Sigmoid colon (tissue), 7 donors: ENCODE measurements at places on chromosomes 16 and 17. TPM values are rescaled to one million over a fixed set of nuclear protein-coding genes. Genes with fewer than 3 reads are reported as not detected.

DNA sequence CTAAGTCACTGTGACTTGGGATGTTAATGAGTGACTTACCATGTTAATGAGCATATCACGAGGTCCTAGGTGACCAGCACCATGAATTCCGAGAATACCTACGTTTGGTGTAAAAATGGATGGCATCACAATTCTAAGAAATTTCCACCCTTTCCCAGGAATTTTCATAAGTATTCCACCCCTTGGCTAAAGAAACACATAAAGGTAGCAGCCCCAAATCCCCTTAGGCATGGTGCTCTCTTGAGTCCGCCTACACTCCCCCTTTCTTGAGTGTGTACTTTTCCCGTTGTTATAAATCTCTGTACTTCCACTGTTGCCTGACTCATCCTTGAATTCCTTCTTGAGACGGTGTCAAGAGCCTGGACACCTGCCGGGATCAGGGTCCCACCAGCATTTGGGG is 504.0 kb upstream of the RBFOX1 start:
- no peak overlapping the region for H3K4me3 ChIP-seq
- H3K27ac ChIP-seq, result no peak overlapping the region
- no peaks in the 10 kb centered on the region for H3K27me3 ChIP-seq
- H3K36me3 ChIP-seq, result no peaks in the 10 kb centered on the region
- H3K4me1 ChIP-seq, result no peaks in the 10 kb centered on the region
- DNase-seq, result no peak

- H3K27me3 ChIP-seq, result peaks cover 30% of the 10 kb centered on the region
- no peak for DNase-seq
- no peak overlapping the region for H3K27ac ChIP-seq
- no peaks in the 10 kb centered on the region for H3K36me3 ChIP-seq
- H3K4me3 ChIP-seq, result peak overlapping the region; percentile 7
Observed at GRCh38 chr17:2749784-2750181, 331 bp upstream of the CCDC92B start.

DNA sequence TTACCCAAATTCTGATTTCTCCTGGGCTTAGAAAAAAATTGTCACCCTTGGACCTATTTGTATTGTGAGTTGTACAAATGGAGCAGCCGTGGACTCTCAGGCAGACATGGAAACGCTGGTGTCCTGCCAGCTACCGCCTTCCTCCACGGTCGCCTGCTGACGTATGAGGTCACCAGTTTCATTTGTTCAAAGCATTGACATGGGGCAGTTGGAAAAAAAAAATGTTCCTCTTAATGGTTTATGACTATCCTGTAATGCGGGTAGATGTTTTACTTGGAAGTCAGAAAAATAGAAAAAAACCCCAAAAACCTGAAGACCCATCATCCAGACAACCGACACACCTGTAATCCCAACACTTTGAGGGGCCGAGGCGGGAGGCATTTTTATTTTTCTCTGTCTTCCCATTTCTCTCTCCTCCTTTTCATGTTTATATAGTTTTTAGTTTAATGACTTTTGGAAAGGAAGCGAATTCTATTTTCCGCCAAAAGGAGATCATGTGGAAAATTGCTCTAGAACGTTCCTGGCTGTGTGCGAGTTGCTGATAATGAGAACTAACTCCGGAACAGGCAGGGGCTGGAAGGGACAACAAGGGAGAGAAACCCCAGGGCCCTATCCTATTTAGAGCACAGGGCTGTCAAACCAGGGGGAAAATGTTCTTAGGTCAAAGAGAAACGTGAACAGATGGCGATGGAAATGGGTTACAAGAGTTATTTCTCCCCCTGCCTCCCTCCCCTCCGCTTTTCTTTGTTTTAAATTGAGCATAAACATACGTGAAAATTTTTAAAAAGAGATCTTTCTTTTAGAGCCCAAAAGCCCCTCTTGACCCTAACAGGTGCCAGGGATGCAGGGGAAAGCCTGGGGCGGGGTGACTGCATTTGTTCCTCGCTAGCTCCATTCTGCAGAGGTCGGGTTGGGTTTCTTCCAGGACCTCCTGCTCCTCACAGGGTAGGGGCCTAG is 13.7 kb downstream of the DNAH17 start:
- no peaks in the 10 kb centered on the region for H3K36me3 ChIP-seq
- DNase-seq, result peak; percentile 76
- H3K4me3 ChIP-seq, result no peak overlapping the region
- H3K27me3 ChIP-seq, result peaks cover 18% of the 10 kb centered on the region

GRCh38 chr17:28777178-28777577 is 33.4 kb downstream of the TRAF4 start:
- no peak for DNase-seq
- peaks cover 14% of the 10 kb centered on the region for H3K4me1 ChIP-seq
- H3K36me3 ChIP-seq, result peaks cover 8% of the 10 kb centered on the region
- no peak overlapping the region for H3K27ac ChIP-seq
- no peaks in the 10 kb centered on the region for H3K27me3 ChIP-seq

DNA sequence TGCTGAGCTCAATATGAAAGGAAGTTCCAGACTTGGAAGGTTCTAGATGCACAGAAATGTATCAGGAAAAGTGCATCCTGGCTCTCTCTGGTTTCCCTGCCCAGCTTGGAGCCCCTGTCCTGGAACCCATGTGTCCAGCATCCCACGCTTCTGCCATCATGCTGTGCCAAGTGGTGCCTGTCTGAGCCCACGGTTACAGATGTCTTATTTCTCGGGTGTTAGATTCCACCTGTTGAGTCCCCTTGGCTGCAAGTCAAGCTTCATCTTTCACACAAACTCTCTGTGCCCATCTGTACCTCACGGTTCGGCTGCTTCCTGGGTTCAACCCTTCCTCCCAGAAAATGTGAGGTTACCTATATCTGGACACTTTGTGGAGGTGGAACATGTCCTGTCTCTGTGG is 22.5 kb downstream of the OR1D5 start:
- no peaks in the 10 kb centered on the region for H3K27me3 ChIP-seq
- H3K4me1 ChIP-seq, result no peaks in the 10 kb centered on the region
- H3K27ac ChIP-seq, result no peak overlapping the region
- no peak for DNase-seq
- H3K36me3 ChIP-seq, result no peaks in the 10 kb centered on the region

DNA sequence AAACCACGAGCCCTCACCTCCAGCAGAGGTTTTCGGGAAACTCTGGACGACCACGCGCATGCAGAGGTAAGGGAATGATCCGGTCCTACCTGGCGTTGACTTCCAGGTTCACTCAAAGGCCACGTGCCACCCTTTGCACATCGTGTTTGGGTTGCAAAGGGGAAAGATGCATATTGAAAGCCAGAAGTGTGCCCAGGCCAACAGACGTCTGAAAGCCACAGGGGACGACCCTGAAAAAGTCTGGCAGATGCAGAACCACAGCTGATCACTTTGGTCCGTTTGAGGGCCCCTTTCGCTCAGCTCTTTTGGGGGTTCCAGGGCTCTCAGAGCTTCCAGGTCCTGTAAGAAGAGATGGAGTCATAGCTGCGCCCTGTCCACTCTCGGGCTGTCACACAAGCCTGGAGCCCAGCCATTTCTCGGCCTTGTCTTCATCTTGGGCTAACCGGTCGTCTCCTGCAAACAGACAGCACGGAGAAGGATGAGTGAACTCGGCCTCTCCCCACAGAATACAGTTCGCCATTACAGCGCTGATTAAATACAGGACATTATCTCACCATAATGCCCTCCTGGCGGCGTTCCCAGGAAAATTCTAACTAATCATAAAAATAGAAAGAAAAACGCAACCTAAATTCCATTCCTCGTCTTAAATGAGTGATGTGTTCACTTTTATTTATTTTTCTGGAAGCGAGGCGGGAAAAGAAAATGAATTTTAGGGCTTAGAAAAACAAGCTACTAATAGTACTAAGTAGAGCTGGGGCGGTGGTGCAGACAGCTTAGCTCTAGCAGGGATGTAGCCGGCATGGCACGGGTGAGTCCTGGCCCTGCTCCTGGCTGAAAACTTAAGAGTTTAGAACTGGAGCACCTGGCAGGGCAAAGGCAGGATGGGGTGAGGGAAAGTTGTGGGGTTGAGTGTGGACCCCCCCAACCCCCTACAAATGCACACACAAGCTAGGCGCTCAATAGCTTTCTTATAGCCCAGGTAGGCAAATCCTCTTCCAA is 45.5 kb upstream of the ZFHX3 start:
- DNase-seq, result no peak
- no peak overlapping the region for H3K4me3 ChIP-seq
- no peaks in the 10 kb centered on the region for H3K27me3 ChIP-seq
- no peaks in the 10 kb centered on the region for H3K4me1 ChIP-seq
- H3K36me3 ChIP-seq, result no peaks in the 10 kb centered on the region
- peak overlapping the region; percentile 26 for H3K27ac ChIP-seq

DNA sequence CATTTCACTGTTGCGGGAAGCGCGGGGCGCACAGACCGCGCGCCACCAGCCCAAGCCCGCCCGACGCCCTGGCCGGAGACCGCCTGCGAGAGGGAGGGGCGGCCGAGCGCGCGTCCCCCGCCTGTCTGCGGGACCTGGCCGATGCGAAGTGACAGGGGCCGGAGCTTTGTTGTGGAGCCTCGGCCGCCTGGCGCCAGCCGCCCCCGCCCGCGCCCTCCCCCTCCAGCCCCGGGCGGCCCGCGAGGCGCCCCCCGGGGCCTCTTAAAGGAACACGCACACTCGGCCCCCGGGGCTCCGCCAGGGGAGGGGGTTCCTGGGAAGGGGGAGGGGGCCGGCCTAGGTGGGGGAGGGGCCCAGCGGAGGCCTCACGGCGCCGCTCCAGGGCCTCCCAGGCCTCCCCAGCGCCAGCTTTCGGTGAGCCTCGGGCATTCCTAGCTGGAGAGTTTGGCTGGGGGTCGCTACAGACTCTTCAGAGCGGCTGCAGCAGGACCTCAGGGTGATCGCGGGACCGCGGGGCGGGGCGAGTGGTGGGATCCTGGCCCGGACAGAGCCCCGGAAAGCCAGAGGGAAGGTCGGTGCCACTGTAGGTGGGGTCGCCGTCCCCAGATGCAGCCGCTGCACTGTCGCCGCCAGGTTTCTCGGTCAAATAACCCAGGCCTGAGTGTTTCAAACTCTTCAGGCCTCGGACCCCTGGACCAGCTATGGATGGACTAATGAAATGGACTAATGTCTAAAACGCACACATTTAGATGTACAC is 2.4 kb upstream of the TBX2 start:
- peaks cover 51% of the 10 kb centered on the region for H3K4me1 ChIP-seq
- no peak for DNase-seq
- H3K27ac ChIP-seq, result peak overlapping the region; percentile 92
- no peaks in the 10 kb centered on the region for H3K36me3 ChIP-seq

DNA sequence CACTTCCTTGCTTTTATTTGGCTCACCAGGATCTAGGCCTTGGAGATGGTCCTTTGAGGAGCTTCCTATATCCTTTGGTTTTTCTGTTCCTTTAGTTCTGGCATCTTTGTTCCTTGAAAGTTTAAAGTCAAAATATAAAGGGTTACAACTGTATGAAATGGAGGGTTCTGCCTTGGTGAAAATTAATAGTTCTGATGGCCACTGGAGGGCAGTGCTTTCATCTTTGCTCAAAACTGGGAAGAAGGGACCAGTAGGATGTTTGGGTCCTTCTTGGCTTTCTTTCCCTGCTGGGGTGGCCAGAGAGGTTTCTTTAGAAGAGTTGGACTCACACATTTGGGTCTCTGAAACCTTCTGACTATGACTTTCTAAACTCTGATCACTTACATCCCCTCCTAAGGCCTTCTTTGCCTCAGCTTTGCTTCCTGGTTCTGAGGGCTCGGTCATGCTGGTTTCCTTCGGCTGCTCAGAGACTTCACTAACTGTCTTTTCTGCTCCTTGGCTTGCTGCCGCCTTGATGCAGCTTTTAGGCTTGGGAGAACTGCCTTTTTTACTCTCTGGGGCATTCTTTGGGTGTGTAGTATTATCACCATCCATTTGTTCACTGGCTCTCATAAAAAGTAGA is 10.9 kb upstream of the ITGA2B start:
- peaks cover 27% of the 10 kb centered on the region for H3K36me3 ChIP-seq
- no peak overlapping the region for H3K4me3 ChIP-seq
- DNase-seq, result no peak
- H3K4me1 ChIP-seq, result no peaks in the 10 kb centered on the region

DNA sequence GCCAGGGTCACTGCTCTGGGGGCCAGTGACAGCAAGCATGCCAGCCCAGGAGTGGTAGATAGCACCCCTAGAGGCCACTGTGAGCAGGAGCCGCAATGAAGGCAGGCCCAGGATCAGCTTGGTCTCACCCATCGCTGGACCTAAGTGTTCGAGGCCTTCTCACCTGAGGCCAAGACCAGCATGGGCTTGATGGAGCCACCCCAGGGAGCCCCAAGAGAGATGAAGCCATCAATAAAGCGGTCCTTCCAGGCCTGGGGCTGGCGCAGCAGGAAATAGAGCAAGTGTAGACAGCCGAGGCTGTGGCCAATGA is 1.8 kb downstream of the LCAT start:
- no peak for DNase-seq
- peaks cover 41% of the 10 kb centered on the region for H3K4me1 ChIP-seq

DNA sequence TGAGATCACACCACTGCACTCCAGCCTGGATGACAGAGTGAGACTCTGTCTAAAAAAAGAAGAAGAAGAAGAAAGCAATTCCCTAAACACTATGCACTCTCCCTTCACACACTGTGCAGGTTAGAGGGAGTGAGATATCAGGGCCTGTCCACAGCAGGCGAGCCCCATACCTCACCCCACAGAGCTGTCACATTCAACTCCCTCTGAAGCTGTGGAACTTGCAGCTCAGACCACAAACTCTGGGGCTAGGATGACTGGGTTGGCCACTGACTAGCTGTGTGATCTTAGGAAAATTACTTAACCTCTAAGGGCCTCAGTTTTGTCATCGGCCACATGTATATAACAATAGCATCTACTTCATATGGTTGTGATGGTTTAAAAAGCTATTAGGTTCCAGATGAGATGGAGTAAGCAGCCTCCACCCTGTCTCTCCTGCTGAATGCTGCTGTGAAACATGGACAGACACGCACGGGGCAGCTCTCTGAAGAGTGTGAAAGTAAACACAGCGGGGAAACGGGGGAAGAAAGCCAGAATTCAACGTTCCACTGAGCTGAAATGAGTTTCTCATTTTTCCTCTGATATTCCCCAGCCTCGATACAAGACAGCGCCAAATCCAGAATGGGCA is 13.6 kb upstream of the PYY start:
- no peak overlapping the region for H3K27ac ChIP-seq
- H3K4me3 ChIP-seq, result no peak overlapping the region
- no peaks in the 10 kb centered on the region for H3K4me1 ChIP-seq
- no peaks in the 10 kb centered on the region for H3K27me3 ChIP-seq

GRCh38 chr17:64110379-64111152 is 19.4 kb downstream of the ERN1 start:
- H3K4me1 ChIP-seq, result no peaks in the 10 kb centered on the region
- DNase-seq, result no peak
- H3K27ac ChIP-seq, result no peak overlapping the region
- H3K36me3 ChIP-seq, result no peaks in the 10 kb centered on the region

- DNase-seq, result peak; percentile 54
- no peaks in the 10 kb centered on the region for H3K27me3 ChIP-seq
- H3K4me1 ChIP-seq, result no peaks in the 10 kb centered on the region
- no peak overlapping the region for H3K4me3 ChIP-seq
Observed at GRCh38 chr16:11677451-11677951, 9.2 kb downstream of the SNN start.

- no peaks in the 10 kb centered on the region for H3K36me3 ChIP-seq
- DNase-seq, result no peak
Observed at GRCh38 chr16:89052191-89052889, 41.3 kb upstream of the ACSF3 start.

KCNH6 gene
- total RNA-seq, result not detected

TBC1D28 gene
- total RNA-seq, result not detected

NLRC3 gene
- 0.33 TPM for total RNA-seq
